Ascending aorta (tissue), 2 donors: ENCODE measurements at places on chromosomes 5 and 9. TPM values are rescaled to one million over a fixed set of nuclear protein-coding genes. Genes with fewer than 3 reads are reported as not detected.

DNA sequence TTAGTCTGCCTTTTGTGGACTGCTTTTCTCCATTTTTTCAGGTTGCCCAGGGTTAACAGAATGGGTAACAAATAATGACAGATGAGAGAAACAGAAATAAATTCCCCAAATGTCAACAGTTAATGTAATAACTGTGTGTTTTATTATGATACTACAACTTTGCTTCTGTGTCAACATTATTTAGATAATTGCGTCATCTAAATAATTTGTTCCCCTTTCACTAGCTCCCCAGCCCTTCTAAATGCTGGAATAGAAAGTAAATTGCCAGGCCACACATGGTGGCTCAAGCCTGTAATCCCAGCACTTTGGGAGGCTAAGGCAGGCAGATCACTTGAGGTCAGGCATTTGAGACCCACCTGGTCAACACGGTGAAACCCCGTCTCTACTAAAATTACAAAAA, 53.5 kb downstream of the RNF38 start:
- DNase-seq: no peak

RANBP17 gene
- total RNA-seq: 0.96 TPM

SPATA31A7 gene
- not detected for total RNA-seq

TAF1L gene
- total RNA-seq: not detected

C5orf58 gene
- total RNA-seq: not detected

DNA sequence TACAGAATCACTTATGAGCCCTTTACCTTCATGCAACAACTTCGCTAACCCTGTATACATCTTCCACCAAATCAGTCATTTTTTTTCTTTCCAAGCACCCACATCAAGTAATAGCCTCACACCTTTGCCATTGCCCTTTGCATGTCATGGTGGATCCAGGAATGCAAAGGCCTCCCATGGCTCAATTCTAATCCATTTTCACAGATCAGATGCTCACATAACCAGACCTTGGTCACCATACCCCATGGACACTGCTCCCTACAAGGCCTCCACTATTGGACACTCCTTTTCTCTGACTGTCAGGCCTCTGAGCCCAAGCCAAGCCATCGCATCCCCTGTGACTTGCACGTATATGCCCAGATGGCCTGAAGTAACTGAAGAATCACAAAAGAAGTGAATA, 179.5 kb downstream of the RASEF start:
- DNase-seq: no peak

GRCh38 chr9:38119560-38120236, 50.7 kb upstream of the SHB start:
- DNase-seq: no peak

DNA sequence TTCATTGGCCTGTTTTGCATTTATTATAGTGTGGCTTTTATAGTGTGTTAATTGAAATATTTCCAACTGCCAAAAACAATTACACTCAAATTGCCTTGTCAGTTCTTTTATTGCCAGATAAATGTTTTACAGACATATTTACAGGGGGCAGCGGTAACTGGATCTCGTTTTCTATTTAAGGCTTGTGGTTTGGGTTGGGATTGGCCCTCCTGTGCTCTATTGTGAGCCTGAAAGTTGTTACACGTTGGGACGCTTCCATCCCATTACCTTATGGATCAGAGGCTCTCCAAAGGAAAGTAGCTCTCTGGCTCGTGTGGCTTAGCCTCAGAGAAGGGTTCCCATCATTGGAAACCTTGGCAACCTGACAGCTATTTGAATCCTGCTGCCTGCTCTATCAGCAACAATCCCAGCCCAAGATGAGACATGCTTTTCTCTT, 20.8 kb downstream of the DNAI1 start:
- peak; percentile 9 for DNase-seq

SAPCD2 gene
- 8.7 TPM for total RNA-seq

LEAP2 gene
- total RNA-seq: 0.21 TPM
